ENCODE measurements at places on chromosomes 5 and 9. TPM values are rescaled to one million over a fixed set of nuclear protein-coding genes. Genes with fewer than 3 reads are reported as not detected.

RNF145 gene
- 36.5 TPM for polyA plus RNA-seq

OLFM1 gene
- 22.3 TPM for polyA plus RNA-seq

ZNF883 gene
- polyA plus RNA-seq: 1.4 TPM

TMC1 gene
- polyA plus RNA-seq: 0.04 TPM

TOR2A gene
- polyA plus RNA-seq: 17.9 TPM

ADRA1B gene
- 0.65 TPM for polyA plus RNA-seq

ADGRD2 gene
- polyA plus RNA-seq: 0.15 TPM

C1QTNF3 gene
- 6.9 TPM for polyA plus RNA-seq

CDH9 gene
- polyA plus RNA-seq: not detected

PCDHB7 gene
- 0.16 TPM for polyA plus RNA-seq

LCN10 gene
- 22.6 TPM for polyA plus RNA-seq

RAB3C gene
- 0.07 TPM for polyA plus RNA-seq

PCDHB12 gene
- polyA plus RNA-seq: 0.16 TPM

DNAJC21 gene
- 21.8 TPM for polyA plus RNA-seq

LCN2 gene
- 17.5 TPM for polyA plus RNA-seq

TLX3 gene
- polyA plus RNA-seq: not detected

FOXI1 gene
- polyA plus RNA-seq: not detected

AFAP1L1 gene
- polyA plus RNA-seq: 4.8 TPM

LCP2 gene
- 28.3 TPM for polyA plus RNA-seq

Data from spleen (tissue), 13 donors.